Anterior cingulate cortex (tissue), 58 donors: ENCODE measurements at places on chromosomes 4 and X.

- DNase-seq: no peak
These were observed 47.9 kb upstream of the PLAC1 start for GRCh38 chrX:134706138-134706537.

DNA sequence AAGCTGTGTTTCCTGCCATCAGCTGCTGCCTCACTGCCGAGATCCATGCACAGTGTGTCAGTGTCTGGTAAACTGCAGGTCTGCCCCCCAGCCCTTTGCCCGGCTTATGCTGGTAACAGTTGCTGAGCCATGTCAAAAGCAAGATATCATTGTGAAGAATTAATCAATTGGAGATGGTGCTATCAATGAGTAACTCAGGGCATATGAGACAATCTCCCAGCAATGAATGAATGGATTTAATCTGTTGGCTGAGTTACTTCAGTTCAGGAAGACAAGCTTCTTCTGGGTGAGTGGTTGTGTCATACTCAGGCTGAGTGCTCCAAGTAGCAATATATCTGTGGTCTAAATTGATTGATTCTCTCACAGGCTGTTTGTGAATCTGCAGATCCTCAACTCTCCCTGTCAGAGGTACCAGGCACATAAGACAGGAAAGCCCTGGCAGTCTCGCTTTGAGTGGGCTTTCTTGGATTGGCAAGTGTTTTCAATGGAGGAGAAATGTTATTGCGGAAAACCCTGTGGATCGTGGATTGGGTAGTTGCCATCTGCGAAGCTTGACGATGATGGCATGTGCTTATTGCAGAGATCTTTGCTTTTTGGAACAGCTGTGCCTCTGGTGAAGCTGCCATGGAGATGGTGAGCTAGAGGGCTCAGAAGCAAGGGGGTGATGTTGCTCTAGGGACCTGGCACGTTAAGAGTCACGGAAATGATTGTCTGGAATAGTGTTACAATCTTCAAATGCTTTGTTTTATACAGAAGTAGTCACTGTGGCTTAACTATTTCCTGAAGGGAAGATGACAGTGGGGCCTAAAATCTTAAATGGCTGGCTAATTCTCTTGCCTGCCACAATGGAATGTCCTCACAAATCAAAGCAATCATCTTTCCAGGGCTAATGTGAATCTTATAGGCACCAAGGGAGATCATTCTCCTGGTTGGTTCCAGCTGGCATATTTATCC lies 147.6 kb upstream of the TBC1D9 start:
- DNase-seq: no peak

GRCh38 chr4:88897752-88898151 lies 159.2 kb downstream of the FAM13A start:
- DNase-seq: no peak

DNA sequence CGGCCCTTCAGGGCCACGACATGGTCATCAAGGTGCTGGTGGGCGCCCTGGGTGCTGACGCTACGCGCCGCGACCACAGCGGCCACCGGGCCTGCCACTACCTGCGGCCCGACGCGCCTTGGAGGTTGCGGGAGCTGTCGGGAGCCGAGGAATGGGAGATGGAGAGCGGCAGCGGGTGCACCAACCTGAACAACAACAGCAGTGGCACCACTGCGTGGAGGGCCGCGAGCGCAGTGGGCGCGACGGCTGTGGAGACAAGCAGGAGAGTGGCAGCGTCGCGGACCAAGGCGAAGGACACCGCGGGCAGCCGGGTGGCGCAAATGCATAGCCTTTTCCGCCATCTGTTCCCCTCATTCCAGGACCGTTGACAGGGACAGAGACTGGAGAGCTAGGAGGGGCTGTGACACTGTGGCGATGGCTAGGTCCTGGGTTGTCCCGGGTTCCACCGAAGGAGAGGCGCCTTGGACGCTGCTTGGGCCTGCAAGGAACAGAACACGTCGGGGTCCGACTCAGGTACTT lies 919 bp downstream of the SOWAHD start:
- no peak for DNase-seq

GRCh38 chr4:3522651-3523050 lies 9.6 kb downstream of the LRPAP1 start:
- no peak for DNase-seq

- no peak for DNase-seq
These were observed 11.3 kb downstream of the UBA1 start for GRCh38 chrX:47204970-47205369.

- DNase-seq: no peak
These were observed 203.2 kb upstream of the MBNL3 start for GRCh38 chrX:132692066-132692465.

DNA sequence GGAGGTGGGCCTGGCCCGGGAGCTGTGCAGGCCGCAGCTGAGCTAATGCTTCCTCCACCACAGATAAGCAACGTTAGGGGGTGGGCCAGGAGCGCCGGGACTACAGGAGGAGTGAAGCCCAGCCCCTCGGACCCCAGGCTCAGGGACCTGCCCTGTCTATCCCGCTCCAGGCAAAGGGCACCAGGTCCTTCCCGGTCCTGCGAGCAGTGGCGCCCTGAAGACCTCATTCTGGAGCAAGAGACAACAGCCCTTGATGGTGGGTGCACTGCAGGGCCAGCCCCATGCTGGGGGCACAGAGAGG lies 730 bp upstream of the TREX2 start:
- no peak for DNase-seq

DNA sequence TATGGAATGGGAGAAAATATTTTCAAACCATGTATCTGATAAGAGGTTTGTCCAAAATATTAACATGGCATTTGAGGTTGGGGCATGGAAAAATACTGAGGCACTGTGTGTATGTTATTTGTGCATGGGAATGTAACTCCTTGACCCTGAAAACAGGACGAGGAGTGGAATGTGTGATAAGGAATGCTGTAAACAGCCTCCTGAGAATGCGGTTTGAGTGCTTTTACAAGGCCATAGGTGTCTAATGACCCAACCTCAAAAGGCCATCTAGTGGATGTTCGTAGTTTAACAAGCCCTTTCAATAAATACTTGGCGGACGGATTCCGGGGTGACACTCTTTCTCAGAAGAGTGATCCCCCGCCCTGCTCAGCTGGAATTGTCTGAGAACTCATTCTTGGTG lies 162.9 kb upstream of the USP9X start:
- no peak for DNase-seq

- DNase-seq: no peak
These were observed 341.2 kb upstream of the BOD1L1 start for GRCh38 chr4:13968723-13969122.

DNA sequence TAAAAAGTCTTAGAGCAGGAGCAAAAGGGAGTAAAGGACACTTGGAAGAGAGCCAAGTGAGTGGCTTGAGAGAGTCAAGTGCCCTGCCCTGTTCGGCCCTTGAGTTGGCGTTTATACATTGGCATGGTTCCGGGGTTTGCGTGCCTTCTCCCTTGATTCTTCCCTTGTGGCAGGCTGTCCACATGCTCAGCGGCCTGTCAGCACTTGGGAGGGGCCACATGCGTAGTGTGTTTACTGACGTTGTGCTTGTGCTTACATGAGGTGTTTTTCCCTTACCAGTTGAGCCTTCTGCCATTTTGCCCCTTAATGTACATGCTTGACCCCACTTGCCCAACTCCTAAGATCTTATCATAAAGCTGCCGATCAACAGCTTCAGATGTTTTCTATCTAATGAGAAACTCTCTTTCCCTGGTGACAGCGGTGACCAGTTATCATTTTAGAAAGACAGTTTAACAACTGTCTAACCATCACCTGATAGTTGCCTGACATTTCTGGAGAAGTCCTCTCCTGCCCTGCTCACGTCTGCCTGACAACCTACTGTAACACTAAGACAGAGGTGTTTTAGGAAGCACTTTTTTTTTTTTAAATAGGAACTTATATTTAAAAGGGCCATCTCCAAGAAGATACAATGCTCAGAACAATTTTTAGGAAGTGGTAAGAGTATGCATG lies 49.5 kb upstream of the GC start:
- DNase-seq: no peak

DNA sequence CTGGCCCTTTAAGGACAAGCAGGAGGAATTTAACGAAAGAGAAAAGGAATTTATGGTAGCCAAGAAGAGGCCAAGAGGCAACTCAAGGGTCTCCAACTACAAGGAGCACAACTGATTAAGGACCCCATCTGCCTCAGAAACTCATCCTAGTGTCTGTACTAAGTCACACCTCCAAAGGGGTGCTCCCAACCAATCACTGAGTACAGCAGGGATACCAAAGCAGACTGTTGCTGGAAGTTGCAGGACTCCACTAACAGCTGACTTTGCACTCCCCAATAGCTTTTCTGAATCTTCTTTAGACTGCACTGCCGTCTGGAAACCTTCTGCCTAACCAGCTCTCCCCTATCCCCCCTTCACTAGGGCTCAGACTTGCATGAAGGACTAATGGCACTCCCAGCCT lies 50.6 kb downstream of the ATP11C start:
- no peak for DNase-seq

DNA sequence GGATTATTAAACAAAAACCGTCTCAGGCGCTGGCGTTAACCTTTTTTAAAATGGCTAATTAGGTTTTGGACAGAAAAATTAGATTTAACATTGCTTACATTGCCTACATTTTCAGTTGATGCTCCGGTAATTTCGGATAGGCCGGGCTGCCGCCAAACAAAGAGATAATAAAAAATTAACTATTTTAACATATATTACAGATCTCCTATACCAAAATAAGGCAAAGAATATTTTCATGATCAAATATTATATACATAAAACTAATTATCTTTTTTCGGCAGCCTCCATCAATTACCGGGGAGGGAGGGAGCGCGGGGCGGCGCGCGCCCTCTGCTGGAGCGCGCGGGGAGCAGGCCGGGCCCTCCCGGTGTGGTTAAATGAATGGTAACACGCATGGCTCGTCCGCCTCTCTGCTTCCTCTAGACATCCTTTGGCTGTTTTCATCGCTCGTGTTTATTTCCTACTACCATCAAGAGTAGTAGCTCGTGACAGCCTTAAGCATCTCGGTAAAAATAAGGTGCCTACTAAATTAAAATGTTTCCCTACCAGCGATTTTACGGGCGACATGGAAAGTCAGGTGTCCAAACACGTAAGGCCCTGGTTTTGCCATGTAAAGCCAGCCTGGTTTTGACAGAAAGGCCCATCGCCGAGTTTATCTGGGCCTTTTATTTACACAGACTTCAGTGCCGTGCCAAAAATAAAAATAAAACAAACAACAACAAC lies 52.4 kb upstream of the TMEM33 start:
- peak; percentile 12 for DNase-seq

GRCh38 chr4:5774416-5775036 lies 63.5 kb downstream of the EVC start:
- DNase-seq: no peak

- no peak for DNase-seq
These were observed 4.3 kb downstream of the SLC6A8 start for GRCh38 chrX:153692003-153692402.

DNA sequence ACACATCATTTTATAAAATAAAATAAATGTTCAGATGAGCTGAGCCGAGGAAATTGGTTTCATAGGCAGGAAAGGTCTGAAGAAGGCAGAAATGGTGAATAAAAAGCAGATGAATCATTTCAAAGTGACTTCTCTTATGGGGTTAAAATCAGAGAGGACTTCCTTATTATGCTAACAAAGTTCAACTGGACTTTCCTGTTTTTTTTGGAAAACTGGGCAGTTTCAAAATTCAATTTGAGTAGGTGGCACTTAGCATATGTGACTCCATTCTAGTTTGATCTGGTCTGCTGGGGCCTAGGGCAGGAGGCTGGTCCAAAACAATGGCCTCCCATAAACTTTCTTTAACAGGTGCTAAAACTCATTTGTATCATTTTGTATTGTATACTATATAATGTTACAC lies 1794.9 kb upstream of the TENM3 start:
- DNase-seq: no peak

DNA sequence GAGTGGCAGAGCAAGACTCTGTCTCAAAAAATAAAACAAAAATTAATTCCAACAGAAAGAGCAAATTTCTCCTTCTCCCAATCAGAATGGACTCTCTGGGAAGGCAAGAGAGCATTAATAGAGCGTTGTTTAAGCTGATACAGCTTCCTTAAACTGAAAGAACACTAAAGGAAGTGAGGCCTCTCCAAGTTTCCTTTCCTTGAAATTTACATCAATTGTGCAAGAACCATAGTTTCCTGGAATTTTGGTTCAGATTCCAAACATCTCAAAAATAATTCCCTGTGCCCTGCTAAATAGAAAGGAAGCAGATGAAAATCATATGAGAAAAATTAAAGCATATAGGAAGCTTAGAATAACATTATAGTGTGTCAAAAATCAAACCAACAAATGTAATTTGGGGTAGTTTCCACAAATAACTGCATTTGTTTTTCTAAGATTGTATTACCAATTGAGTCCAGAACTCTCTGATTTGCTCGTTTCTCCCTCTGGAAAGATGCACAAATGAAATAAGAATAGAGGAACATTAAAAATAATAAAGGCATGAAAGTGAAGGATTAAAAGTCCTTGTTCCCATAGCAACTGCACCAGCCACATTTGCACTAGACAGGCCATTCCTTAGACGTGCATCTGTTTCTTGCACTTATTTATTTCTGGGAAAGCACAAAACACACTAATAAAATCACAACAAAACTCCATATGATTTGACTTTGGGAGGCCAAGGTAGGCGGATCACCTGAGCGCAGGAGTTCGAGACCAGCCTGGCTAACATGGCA lies 3.7 kb upstream of the FAM241A start:
- DNase-seq: no peak

DNA sequence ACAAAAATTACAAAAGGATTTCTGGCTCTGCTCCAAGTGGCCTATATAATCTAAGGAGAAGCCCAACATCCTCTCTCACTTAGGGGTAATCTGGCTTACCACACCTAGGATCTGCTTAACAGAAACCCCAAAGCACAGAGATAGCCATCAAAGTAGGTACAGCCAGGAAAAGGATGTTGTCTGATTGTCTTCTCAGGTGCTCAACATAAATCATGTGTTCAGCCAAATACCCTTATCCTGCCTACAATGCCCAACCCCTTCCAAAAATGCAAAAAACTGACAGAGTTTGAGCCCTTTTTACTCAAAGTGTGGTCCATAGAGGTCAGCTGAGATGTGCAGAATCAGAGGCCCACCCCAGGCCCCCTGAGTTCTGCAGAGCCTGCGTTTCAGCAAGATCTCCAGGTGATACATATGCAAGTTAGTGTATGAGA lies 53.9 kb downstream of the PPM1K start:
- DNase-seq: no peak

GRCh38 chr4:76622717-76623116 lies 187.7 kb downstream of the SHROOM3 start:
- DNase-seq: no peak

DNA sequence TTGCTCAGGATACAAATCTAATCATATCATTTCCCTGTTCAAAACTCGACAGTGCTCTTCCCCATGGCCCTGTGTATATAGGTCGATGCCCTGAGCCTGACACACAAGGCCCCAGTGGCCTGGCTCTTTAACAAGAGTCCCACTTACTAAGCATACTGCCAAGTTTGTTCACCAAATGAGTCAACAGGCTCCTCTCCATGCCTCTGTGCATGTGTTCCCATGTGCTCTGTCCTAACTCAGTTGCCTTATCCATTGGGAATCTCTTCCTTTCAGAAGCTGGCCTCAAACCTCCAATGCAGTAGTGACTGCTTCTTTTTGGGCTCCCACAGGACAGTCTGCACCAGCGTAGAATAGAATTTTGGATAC lies 18.9 kb upstream of the CXCR3 start:
- DNase-seq: no peak
